ENCODE measurements at places on chromosomes 4 and X.

DNA sequence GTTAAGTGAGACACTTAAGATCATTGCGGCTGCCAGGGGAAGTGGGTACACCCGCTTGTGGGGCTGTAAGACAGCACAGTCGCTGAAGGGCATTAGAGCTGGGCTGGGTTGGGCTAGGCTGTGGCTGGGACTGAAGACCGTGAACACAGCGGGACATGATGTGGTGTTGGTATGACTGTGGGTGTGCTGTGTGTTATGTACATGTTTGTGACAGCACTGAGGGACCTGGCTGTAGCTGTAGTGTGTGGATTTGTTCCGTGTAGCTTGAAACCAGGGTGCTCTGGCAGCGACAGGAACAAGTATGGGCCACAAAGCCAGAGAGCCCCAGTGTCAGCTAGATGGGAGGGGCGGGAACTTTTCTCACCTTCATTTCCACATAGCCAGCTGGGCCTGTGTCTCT is 82.1 kb downstream of the NHSL2 start:
- no peak for DNase-seq

GRCh38 chr4:3373468-3373867 is 68.3 kb upstream of the HGFAC start:
- DNase-seq, result no peak

DNA sequence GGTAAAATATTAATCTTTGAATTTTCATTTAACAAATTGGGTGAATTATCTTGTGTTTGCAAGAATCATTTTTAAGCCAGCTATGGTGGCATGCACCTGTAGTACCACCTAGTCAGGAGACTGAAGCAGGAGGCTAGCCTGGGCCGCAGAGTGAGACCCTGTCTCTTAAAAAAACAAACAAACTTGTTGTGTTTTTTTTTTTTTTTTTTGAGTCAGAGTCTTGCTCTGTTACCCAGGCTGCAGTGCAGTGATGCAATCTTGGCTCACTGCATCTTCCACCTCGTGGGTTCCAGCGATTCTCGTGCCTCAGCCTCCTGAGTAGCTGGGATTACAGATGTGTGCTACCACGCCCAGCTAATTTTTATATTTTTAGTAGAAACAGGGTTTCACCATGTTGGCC is 2.2 kb downstream of the TXLNG start:
- DNase-seq, result no peak

GRCh38 chr4:16231570-16232245 is 5.4 kb upstream of the TAPT1 start:
- no peak for DNase-seq

DNA sequence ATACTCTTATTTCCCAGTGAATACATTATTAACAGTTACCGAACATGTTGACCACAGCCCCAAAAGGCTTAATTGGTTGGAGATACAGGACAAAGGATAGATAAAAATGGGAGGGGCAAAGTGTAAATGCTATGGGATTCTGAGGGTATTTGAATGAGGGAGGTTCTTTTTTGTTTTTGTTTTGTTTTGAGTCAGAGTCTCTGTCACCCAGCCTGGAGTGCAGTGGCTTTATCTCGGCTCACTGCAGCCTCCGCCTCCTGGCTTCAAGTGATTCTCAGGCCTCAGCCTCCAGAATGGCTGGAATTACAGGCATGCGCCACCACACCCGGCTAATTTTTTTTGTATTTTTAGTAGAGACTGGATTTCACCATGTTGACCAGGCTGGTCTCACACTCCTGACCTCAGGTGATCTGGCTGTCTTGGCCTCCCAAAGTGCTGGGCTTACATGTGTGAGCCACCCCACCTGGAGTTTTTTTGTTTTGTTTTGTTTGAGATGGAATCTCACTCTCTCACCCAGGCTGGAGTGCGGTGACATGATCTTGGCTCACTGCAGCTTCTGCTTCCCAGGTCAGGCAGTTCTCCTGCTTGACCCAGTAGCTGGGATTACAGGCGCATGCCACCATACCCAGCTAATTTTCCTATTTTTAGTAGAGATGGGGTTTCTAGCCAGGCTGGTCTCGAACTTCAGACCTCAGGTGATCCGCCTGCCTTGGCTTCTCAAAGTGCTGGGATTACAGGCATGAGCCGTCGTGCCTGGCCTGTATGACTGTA is 9.0 kb downstream of the UBE2K start:
- DNase-seq, result no peak

DNA sequence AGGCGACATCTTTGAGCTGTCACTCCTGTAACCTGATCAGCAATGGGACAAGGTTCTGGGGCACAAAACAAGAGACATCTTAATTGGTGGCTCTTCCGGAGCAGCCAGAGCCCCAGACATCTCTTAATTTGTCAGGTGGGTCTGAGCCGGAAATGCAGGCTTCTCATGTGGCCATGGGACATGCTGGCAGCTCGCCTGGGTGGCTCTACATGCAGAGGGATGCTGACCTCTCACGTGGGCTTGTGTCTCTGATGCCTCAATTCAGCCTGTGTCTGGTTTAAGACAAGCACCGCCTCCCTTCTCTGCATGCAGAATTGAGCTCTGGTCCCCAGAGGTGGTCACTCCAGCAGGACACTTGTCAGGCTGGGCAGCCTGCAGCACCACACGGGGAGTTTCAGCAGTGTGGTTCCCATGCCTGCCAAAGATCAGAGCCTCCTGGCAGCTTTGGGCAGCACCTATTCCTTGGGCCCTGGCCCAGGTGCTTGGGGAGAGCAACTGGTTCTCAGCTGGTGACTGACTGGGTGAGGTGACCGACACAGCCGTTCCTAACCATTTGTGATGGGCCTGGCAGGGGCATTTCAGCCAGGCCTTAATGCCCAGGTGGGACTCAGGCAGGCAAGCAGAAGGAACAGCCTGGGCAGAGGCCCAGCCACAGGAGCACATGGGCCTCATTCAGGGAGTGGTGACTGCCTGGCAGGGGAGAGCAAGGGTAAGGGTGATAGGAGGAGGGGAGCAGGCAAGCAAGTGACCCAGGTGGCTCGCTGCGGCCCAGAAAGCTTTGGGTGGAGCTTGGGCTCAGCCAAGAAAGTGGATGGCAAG is 53.4 kb downstream of the HMX1 start:
- no peak for DNase-seq

GRCh38 chr4:26267087-26267486 is 53.7 kb upstream of the RBPJ start:
- no peak for DNase-seq

DNA sequence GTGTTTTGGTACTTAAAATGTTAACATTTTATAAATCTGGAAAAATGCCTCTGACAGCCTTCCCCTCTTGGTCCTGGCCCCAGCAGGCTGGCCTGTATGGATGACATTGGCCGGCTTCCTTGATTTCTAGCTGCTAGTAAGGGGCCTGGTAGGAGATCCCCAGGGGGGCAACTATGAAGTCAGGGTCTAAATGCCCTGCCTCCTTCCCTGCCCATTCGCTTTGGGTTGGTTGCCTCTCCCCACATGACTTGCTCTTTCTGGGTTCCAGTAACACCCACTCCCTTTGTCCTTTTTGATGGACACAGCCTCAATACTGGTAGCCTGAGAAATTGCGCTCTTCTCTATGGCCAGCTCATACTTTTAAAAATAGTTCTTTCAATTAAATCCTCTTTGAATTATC is 78.0 kb upstream of the MAD2L1 start:
- DNase-seq, result no peak

GRCh38 chr4:66330125-66330524 is 659.8 kb upstream of the EPHA5 start:
- no peak for DNase-seq

DNA sequence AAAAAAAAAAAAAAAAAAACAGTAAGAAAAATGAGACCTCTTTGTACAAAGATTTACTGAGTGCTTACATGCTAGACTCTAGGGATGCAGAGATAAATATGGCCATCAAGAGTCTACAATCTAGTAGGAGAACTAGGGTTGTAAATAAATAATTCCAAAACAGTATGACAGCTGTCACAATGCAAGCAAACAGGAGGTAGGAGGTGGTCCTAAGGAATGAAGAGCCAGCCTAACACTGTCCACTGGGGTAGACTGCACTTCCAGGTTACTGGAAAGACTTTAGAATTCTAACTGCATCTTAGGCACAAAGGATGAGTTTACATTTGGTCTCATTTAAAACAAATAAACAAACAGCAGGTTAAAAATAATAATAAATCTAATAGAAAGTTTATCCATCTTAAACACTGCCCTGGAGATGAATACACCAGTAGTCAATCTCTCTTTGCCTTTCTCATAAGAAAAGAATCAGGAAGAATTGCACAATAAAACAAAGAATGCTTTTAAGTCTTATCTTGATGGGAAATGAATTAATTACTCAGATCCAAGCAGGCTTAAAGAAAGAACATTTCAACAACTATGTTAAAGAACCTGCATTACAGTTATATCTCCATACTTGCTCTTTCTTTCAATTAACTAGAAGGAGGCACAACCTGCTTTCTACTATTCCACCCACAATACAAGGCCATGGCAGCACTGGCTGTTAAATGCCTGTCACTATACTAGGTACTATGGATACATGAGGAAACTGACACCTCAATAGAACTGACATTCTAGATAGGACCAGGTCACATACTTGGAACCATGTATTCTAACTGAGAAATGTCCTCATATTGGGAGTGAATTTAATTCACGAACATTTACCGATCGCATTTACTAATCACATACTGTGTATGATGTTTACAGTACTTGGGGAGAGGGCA is 12.7 kb downstream of the ADGRA3 start:
- no peak for DNase-seq

DNA sequence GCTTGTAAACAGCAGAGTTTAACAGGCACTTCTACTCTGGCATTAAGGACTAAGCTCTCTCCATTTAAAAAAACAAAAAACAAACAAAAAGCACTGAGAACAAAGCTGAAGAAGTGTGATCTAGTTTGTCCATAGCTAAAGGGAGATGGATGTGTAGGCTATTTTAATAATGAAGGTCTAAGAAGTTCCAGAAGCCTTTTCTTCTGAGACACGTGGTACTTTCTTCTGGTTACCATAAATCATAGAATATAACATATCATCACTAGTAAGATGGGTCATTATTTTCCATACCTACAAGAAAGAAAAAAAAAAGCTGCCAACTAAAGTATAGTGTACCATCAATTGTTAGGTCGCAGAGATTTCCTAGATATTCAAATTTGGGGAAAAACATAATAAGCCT is 722 bp upstream of the NBDY start:
- no peak for DNase-seq

DNA sequence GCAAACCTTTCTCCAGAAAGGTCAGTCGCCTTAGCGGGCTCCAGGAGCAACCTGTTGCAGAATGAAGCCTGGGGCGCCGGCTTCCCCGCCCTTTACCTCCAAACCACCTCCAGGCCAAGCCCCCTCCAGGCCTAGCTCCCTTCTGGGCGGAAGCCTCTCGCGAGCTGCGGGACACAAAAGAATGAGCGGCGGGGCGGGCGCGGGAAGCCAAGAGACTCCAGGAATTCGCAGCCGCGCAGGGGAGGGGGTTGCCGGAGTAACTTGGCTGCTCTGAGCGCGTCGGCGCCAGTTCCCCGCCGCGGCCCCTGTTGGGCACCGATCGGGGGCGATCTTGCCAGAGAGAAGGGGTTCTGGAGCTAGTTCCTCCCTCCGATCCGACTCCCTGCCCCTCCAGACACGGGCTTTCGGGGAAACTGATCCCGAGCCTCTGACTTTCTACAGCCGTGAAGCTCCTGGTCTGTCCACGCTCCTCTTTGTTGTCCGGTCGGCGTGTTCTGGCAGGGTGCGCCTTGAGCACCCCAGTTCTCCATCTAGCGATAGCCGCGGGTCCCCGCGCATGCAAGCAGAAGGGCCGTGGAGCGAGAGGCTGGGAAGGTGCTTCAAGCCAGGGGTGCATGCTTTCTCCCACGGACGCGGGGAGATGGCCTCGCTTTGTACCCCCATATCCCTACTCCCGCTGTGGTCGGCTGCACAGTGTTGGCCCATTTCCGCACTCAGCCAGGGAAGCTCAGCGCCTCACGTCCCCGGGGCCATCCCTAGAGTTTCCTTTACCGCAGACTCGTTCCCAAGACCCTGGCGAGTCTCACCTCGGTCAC is 1.2 kb downstream of the PROM1 start:
- no peak for DNase-seq

DNA sequence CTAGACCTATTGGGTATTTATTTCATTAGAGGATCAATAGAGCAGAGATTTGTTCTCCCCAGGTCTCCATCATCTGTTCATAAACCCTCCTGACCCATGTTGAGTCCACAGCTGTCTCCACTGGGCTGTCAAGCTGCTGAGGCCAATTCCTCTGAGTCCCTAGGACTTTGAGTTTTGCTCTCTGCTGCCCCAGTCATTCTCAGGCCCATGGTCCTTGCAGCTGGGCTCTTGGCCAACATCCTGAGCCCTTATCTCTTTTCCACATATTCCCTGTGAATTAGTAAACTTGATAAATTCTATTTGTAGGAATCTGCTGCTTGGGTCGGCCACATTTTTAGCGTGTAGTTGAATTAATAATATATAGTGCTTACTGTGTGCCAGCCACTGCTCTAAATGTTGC is 41.9 kb downstream of the FHL1 start:
- no peak for DNase-seq

DNA sequence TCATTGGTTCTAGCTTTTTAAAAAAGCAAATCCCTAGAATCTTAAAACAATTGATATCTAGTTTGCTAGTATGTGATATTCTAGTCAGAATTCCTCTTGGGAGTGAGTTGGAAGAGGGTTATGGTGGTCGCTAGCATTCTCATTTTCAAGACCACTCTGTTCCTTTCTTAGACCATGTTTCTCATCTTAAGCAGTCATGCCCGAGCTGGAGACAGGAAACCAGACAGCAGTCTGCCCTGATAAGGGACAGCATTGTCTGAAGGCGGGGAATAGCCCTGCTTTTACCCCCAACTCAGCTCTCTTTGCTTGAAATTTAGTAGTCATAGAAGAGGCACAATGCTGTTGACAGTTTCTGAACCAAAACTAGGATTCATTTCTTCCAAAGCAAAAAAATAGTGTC is 5.2 kb downstream of the KLF3 start:
- DNase-seq, result no peak

DNA sequence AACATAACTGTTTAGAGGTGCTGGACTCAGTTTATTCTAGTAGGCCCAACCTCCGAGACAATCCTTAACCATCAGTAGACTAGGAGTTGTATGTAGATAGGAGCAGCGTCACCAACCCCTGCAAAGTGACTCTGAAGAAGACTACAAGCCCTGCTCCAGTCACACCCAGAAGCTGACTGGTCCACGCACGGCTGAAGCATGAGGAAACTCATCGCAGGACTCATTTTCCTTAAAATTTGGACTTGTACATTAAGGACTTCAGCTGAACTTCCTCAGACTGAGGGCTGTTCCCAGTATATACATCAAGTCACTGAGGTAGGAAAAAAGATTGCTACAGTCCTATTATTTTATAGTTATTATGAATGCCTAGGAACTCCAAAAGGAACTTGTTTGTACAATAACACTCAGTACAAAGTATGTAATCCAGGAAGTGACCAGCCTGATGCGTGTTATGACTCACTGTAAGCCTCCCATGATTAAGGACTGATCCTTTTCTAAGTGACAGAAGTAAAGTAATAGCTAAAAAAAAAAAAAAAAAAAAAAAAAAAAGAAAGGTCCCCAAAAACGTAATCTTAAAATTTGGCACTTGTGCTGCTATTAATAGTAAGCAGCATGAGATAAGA is 41.6 kb upstream of the UGT2B7 start:
- DNase-seq, result no peak
